Left lung (tissue), 14 donors: ENCODE measurements at places on chromosomes 6 and 20. TPM values are rescaled to one million over a fixed set of nuclear protein-coding genes. Genes with fewer than 3 reads are reported as not detected.
A peak's percentile ranks its signal among the peaks of the same experiment; 100 is the strongest.

GRCh38 chr20:2698912-2699311 lies 6.3 kb downstream of the EBF4 start:
- DNase-seq: no peak

E2F1 gene
- 17.7 TPM for polyA plus RNA-seq

- DNase-seq: no peak
These were observed 81.5 kb downstream of the ADGRB3 start for GRCh38 chr6:68716620-68717019.

- DNase-seq: no peak
These were observed 29.9 kb downstream of the SDCBP2 start for GRCh38 chr20:1298888-1299511.

GRCh38 chr6:82589509-82590206 lies 226.0 kb downstream of the TPBG start:
- DNase-seq: peak; percentile 5

GRCh38 chr20:15642676-15643075 lies 930.6 kb downstream of the KIF16B start:
- no peak for DNase-seq

GRCh38 chr20:1473246-1474220 lies 6.9 kb upstream of the NSFL1C start:
- no peak for DNase-seq

DNA sequence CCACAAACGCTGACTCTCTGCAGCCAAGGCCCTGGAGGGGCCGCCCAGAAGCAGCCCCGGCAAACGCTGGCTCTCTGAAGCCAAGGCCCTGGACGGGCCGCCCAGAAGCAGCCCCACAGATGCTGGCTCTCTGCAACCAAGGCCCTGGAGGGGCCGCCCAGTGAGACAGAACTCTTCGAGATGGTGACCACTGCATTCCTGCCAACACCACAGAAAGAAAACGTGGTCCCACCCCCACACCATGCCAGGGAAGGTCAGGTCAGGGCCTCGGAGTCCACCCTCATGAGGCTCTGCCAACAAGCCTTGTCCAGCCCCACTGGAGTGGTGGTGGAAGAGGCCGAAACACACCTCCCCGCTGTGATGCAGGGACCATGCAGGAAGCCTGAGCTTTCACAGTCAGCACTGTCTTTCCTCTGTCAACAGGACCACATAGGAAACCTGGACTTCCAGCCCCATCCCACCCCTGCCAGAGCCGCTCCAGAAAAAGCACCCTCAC lies 97.5 kb downstream of the DLL1 start:
- no peak for DNase-seq

- DNase-seq: no peak
These were observed 6.1 kb downstream of the THBD start for GRCh38 chr20:23043376-23043775.

DNA sequence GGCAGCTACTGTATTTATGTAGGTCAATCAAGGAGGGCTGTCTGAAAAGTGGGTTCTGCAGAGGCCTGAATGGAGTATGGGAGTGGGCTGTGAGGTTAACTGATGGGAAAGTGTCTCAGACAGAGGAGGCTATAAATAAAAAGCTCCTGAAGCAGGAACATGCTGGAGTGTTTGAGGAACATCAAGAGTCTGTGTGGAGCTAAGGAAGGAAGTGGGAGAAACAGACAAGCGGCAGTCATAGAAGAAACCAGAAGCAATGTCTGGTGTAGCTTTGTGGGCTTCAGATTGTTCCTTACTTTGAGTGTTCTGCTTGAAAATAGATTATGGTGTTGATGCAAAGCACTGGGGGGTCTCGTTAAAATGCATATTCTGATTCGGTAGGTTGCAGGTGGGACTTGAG lies 101.5 kb upstream of the OGFRL1 start:
- DNase-seq: no peak

GRCh38 chr6:32905078-32905477 lies 35.8 kb downstream of the HLA-DMB start:
- DNase-seq: no peak

GRCh38 chr6:169397684-169398083 lies 144.0 kb upstream of the THBS2 start:
- no peak for DNase-seq

B3GALT4 gene
- 4.4 TPM for polyA plus RNA-seq

DNA sequence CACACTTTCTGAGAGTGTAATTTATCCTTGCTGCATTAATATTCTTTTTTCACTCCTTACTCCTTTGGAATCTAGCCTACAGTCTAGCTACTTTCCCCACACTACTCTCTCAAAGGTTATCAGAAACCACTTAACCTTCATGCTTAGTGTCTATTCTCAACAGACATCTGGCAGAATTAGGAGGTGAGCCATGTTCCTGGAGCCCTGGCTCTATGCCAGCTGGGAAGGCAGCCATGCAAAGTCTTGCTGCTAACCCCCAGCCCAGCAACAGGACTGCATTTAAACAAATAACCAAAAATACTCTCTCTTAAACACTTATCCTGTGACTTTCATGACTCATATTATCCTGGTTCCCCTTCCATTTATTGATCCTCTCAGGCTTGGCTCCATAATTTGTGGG lies 260.2 kb downstream of the BCKDHB start:
- DNase-seq: peak; percentile 23

- no peak for DNase-seq
These were observed 9.2 kb downstream of the CPNE5 start for GRCh38 chr6:36829919-36830544.

DNA sequence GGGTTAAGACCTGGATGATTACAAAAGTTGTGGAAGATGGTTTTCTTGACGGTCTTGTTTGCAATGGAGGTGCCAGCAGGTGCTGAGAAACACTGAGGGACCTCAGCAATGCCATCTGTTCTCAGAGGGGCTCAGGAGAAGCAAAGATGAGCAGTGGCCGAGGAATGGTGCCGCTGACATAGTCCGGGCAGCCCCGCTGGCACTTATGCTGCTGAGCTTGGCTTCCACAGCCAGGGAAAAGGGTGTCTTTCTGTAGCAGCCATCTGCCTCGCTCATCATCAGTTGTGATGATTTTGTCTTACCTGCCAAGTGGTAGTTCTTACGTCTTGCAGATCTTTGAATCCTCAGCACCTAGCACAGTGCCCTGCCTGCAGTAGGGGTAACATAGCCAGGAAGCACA lies 55.7 kb downstream of the PPP1R14C start:
- DNase-seq: no peak

GRCh38 chr6:113190170-113190569 lies 667.0 kb upstream of the MARCKS start:
- no peak for DNase-seq

SOX4 gene
- polyA plus RNA-seq: 114 TPM

ANGPT4 gene
- polyA plus RNA-seq: 0.11 TPM

NRSN1 gene
- 0.56 TPM for polyA plus RNA-seq

DNA sequence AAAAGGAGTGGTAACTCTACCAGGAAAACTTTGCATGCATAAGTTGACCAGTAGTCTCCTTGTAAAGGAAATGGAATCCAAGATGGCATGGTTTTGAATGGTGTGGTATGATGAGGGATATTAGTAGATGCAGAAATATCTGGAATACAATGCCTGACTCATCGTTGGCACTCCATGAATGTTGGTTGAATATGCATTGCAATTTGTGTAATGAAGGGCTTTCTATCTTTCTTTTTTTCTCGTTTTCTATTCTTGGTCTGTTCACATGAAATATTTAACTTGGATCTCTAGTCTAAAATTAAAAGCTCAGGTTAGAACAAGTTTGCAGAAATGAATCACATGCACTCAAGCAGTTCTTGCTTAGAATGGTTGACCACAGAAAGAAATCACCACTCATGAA lies 277.3 kb upstream of the PRND start:
- no peak for DNase-seq

- DNase-seq: no peak
These were observed 170.3 kb upstream of the SNX9 start for GRCh38 chr6:157652601-157653363.

- no peak for DNase-seq
These were observed 50.5 kb upstream of the ENPP5 start for GRCh38 chr6:46221222-46221793.

DNA sequence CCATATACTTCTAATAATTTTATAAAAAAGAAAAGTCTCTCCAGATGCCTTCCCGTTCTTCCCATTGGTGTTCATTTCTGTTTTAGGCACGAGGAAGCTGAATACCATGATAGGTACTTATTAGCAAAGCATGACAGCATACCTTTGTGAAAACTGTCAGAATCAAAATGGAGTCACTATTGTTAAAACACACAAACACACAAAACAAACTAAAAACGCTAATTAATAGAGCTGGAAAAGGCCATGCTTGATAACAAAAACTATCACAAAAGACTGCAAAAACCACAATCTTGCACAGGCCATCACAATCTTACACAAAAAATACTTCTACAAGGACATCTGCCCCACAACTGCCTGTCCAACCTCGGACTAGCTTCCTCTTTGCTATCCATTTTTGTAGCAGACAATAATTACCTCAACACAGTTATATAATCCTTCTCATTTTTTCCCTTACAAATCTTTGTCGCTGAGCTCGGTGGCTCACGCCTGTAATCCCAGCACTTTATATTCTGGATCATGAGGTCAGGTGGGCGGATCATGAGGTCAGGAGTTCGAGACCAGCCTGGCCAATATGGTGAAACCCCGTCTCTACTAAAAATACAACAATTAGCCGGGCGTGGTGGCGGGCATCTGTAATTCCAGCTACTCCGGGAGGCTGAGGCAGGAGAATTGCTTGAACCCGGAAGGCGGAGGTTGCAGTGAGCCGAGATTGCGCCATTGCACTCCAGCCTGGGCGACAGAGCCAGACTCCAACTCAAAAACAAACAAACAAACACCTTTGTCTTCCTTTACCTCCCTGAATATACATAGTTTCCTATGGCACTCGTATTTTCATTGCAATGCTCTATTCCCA lies 3.2 kb upstream of the ABT1 start:
- no peak for DNase-seq

SULF2 gene
- 20.4 TPM for polyA plus RNA-seq

GRCh38 chr6:93021235-93021915 lies 398.0 kb downstream of the EPHA7 start:
- no peak for DNase-seq

DNA sequence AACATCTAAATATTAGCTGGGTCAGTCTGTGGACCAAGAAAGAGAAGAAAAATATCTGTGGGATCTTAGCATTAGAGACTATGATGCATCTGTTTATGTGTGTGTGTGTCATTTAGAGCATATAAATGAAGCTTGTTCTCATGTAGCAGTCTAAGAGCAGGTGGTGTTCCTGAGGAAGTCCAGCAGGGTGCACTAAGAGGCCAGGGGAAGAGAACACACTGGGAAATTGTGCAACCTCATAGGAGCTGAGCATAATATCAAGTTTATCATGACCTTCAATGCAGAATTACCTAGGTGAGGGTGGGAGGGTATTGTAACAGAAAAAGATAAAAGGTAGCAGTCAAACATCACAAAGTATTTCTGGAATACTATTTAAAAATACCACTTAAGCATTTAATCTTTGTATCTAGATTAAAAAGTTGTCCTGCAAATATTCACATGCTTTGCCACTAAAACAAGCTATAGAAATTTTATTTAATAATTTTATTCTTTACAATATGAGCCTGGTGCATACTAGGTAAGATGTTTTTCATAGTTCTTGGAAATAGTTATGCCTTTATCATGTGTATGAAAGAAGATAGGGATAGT lies 80.5 kb downstream of the SMPDL3A start:
- no peak for DNase-seq

- no peak for DNase-seq
These were observed 8.7 kb downstream of the MAFB start for GRCh38 chr20:40680161-40680959.
